ENCODE measurements at places on chromosomes 13 and 19. TPM values are rescaled to one million over a fixed set of nuclear protein-coding genes. Genes with fewer than 3 reads are reported as not detected.

DNA sequence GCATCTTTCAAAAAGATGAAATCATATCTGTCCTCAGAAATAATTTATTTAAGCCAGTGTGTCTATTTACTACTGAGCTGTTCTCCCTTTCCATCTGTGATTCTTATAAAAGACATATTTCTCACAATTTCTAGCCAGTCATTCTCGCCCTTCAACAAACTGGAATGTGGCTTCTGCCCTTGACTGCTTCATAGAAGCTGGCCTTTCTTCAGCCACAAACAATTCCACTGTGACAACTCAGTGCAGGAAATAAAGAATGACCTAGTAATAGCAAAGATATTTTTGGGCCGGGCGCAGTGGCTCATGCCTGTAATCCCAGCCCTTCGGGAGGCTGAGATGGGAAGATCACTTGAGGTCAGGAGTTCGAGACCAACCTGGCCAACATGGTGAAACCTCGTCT, 655.5 kb downstream of the PCDH9 start:
- no peaks in the 10 kb centered on the region for H3K27me3 ChIP-seq
- no peaks in the 10 kb centered on the region for H3K36me3 ChIP-seq
- no peak overlapping the region for H3K4me3 ChIP-seq
- H3K4me1 ChIP-seq = no peaks in the 10 kb centered on the region
- H3K27ac ChIP-seq = no peak overlapping the region

- no peaks in the 10 kb centered on the region for H3K36me3 ChIP-seq
- peak within 1 kb of the TSS; percentile 27 for H3K27ac ChIP-seq
- no peak for DNase-seq
- H3K27me3 ChIP-seq = peaks cover 65% of the 10 kb centered on the region
- peak within 1 kb of the TSS; percentile 53 for H3K4me3 ChIP-seq
Measured at GRCh38 chr13:111115061-111115964, at the start of gene ARHGEF7. Gene ARHGEF7, plus strand, starts transcription at chr13:111115310. Its CDS starts 217 bp downstream, at chr13:111115527.

- no peaks in the 10 kb centered on the region for H3K4me1 ChIP-seq
- no peak overlapping the region for H3K4me3 ChIP-seq
- H3K27me3 ChIP-seq = peaks cover 4% of the 10 kb centered on the region
- DNase-seq = no peak
- no peak overlapping the region for H3K27ac ChIP-seq
- H3K36me3 ChIP-seq = no peaks in the 10 kb centered on the region
Measured at GRCh38 chr13:100853434-100853833, 178.8 kb upstream of the TMTC4 start.

- peak; percentile 95 for DNase-seq
- H3K36me3 ChIP-seq = no peaks in the 10 kb centered on the region
- H3K4me1 ChIP-seq = no peaks in the 10 kb centered on the region
- H3K4me3 ChIP-seq = peak within 1 kb of the TSS; percentile 65
Measured at GRCh38 chr19:39532233-39533002, at the start of gene EID2B. Gene EID2B, minus strand, starts transcription at chr19:39532852. Its CDS starts 50 bp downstream, at chr19:39532802.

GRCh38 chr13:112959701-112960542, 9.1 kb upstream of the MCF2L start:
- no peaks in the 10 kb centered on the region for H3K4me1 ChIP-seq
- H3K4me3 ChIP-seq = no peak overlapping the region
- no peak overlapping the region for H3K27ac ChIP-seq
- peaks cover 65% of the 10 kb centered on the region for H3K27me3 ChIP-seq
- no peaks in the 10 kb centered on the region for H3K36me3 ChIP-seq

DNA sequence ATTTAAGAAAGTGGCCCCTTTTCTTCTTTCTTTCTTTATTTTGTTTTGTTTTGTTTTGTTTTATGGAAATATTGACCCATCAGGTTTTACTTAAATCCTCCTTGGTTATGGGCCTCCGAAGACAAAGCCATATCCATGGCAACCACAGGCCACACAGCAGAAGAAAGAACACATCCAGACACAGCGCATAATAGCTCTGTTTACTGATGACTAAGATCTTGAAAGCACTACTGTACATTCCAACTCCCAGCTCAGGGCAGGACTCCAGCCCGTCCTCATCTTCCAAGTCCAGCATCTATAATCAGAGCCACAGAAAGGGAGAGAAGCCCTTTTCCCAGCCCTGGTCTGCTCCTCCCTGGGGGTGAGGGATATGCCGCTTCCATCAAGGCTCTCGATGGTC, 84.3 kb downstream of the NUFIP1 start:
- H3K27ac ChIP-seq = peak overlapping the region; percentile 14
- no peaks in the 10 kb centered on the region for H3K36me3 ChIP-seq
- DNase-seq = peak; percentile 97
- no peak overlapping the region for H3K4me3 ChIP-seq
- peaks cover 27% of the 10 kb centered on the region for H3K4me1 ChIP-seq

GRCh38 chr13:89550938-89551337, 1796.5 kb upstream of the MIR17HG start:
- H3K36me3 ChIP-seq = no peaks in the 10 kb centered on the region
- no peak overlapping the region for H3K27ac ChIP-seq
- no peaks in the 10 kb centered on the region for H3K27me3 ChIP-seq
- no peak overlapping the region for H3K4me3 ChIP-seq
- no peaks in the 10 kb centered on the region for H3K4me1 ChIP-seq
- no peak for DNase-seq

DNA sequence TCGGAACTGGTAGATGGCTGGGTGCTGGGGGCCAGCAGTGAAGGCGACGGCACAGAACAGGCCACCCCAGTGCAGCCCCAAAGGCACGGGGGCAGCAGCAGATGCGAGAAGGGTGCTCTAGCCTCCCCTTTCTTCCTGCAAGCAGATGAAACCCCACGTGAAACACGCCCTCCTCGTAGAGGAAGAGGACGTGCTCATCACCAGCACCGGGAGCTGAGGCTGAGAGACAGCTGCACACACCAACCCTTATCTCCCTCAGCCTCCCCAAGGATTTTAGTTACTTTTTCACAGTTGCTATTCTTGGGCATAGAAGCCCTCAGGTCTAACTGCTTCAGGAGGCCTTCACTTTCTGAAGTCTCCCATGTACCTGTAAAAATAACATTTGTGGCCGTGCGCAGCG, 11.9 kb downstream of the ZNF787 start:
- H3K4me3 ChIP-seq = no peak overlapping the region
- no peaks in the 10 kb centered on the region for H3K27me3 ChIP-seq
- H3K27ac ChIP-seq = no peak overlapping the region
- peaks cover 30% of the 10 kb centered on the region for H3K4me1 ChIP-seq

GRCh38 chr13:110008816-110009215, 222.4 kb upstream of the IRS2 start:
- DNase-seq = no peak
- H3K27ac ChIP-seq = no peak overlapping the region
- H3K27me3 ChIP-seq = no peaks in the 10 kb centered on the region
- H3K4me1 ChIP-seq = peaks cover 17% of the 10 kb centered on the region
- no peak overlapping the region for H3K4me3 ChIP-seq

GRCh38 chr19:50565984-50566903, 2.0 kb downstream of the LRRC4B start:
- DNase-seq = no peak
- H3K36me3 ChIP-seq = no peaks in the 10 kb centered on the region
- H3K27me3 ChIP-seq = peaks cover 48% of the 10 kb centered on the region
- H3K4me3 ChIP-seq = no peak overlapping the region
- H3K27ac ChIP-seq = no peak overlapping the region

DNA sequence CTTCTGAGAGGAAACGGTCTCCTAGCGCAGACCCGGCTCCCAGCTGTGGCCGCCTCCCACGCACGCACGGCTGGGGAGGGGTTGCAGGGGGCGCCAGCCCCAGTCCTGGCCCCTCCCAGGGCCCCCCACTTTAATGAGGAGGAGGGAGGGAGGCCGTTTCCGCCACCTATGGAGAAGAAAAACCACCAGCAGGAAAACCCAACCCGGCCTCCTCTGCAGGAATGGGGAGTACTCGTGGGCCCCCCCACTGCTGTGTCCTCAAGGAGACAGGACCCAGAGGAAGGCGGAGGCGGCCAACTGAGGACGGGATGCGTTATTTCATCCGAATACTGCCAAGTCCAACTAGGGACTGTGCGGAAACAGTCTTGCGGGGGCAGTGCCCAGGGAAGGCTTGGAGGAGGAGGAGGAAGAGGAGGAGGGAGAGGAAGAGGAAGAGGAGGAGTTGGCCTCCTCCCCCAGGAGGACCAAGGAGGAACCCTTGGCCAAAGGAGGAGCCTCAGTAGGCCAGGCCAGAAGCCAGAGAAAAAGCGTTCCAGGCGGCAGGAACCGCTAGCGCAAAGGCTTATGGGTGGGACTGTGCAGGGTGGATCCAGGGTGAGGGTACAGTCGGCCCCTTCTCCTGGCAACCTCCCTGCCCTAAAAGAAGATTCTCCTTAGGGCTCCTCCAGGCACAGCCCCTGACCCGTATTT, 3.9 kb upstream of the SSBP4 start:
- peak overlapping the region; percentile 19 for H3K4me3 ChIP-seq
- no peaks in the 10 kb centered on the region for H3K36me3 ChIP-seq
- peaks cover 34% of the 10 kb centered on the region for H3K4me1 ChIP-seq
- peak; percentile 66 for DNase-seq
- no peaks in the 10 kb centered on the region for H3K27me3 ChIP-seq

- no peaks in the 10 kb centered on the region for H3K36me3 ChIP-seq
- H3K27me3 ChIP-seq = peaks cover 52% of the 10 kb centered on the region
- no peak for DNase-seq
- no peaks in the 10 kb centered on the region for H3K4me1 ChIP-seq
Measured at GRCh38 chr19:4279530-4280422, 710 bp downstream of the SHD start.

DNA sequence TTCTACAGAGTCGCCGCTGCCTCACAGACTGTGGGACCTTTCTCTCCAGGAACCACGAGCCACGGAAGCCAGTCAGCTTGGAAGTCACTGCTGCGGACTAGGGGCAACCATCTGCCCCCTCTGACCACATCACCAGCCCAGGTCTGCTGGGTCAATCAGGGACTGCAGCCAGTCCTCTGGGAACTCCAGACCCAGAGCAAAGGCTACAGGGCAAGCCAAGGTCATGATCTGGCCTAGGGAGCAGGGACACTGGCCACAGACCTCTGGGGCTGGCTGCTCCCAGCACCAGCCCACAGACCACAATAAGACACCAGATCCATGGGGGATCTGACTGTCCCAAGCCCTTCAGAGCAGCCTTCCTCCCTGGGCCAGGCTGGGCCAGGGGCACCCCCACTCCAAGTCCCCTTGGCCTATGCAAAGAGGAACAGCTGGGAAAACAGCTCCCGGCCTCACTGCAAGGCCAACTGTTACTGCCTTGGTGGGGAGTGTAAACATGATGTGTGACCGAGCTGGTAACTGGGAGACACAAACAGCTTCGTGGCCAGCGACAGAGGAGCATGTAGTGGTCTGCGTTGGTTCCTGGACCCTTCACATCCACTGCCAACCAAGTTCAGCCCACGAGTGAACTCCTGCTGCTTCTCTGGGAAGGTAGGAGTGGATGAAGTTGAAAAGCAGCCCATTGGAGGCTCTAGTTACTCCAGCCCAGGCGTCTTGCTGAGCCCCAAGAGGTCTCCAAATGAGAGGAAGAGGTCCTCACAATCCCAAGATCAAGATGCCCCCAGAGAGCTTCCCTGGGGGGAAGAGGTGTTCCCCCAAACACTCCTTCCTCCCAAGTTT, 1.5 kb downstream of the AKT2 start:
- no peaks in the 10 kb centered on the region for H3K36me3 ChIP-seq
- no peaks in the 10 kb centered on the region for H3K27me3 ChIP-seq
- H3K4me1 ChIP-seq = peaks cover 29% of the 10 kb centered on the region
- peak; percentile 19 for DNase-seq

GRCh38 chr19:53642381-53643099, 10.7 kb downstream of the DPRX start:
- no peaks in the 10 kb centered on the region for H3K4me1 ChIP-seq
- no peaks in the 10 kb centered on the region for H3K27me3 ChIP-seq
- H3K27ac ChIP-seq = no peak overlapping the region
- no peak overlapping the region for H3K4me3 ChIP-seq
- H3K36me3 ChIP-seq = no peaks in the 10 kb centered on the region

GRCh38 chr13:41137241-41137640, 4.6 kb upstream of the KBTBD6 start:
- no peak overlapping the region for H3K4me3 ChIP-seq
- peaks cover 14% of the 10 kb centered on the region for H3K4me1 ChIP-seq
- H3K36me3 ChIP-seq = no peaks in the 10 kb centered on the region
- H3K27ac ChIP-seq = peak overlapping the region; percentile 9

DNA sequence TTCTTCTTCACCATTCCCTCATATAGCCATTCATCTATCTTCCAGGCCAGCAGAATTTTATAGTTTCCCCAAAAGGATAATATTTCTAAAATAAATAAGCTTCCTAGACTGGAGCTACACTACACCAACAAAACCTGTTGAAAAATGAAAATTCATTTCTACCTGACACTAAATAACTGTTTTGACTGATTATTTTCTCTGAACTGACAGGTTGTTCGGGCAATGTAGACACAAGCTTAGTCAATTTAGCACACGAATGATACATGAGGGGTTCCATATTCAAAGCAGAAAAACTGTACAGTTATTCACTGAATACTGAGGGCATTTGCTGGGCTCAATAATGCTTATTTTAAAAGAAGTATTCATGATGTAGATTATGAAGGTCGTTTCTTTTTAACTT, 589.7 kb downstream of the LIG4 start:
- H3K4me3 ChIP-seq = no peak overlapping the region
- DNase-seq = no peak
- H3K27me3 ChIP-seq = no peaks in the 10 kb centered on the region
- 0 out of 2 replicates have a peak, but pooled peaks cover 2% of the 10 kb centered on the region for H3K4me1 ChIP-seq
- no peaks in the 10 kb centered on the region for H3K36me3 ChIP-seq

GRCh38 chr13:106497079-106497478, 38.4 kb downstream of the EFNB2 start:
- H3K27ac ChIP-seq = no peak overlapping the region
- no peak for DNase-seq
- no peak overlapping the region for H3K4me3 ChIP-seq
- H3K36me3 ChIP-seq = peaks cover 10% of the 10 kb centered on the region
- H3K4me1 ChIP-seq = no peaks in the 10 kb centered on the region

GRCh38 chr13:25067064-25067463, 28.9 kb upstream of the PABPC3 start:
- no peaks in the 10 kb centered on the region for H3K27me3 ChIP-seq
- no peaks in the 10 kb centered on the region for H3K4me1 ChIP-seq
- H3K27ac ChIP-seq = no peak overlapping the region

Gene ZNF880
- total RNA-seq = 28.9 TPM

Gene ZNF835
- total RNA-seq = not detected

Gene F2RL3
- not detected for total RNA-seq

Gene NDUFA7
- 20.6 TPM for total RNA-seq

Gene N4BP2L1
- 0.28 TPM for total RNA-seq

Gene UPF3A
- 11.7 TPM for total RNA-seq

Gene AMER2
- not detected for total RNA-seq

Gene KIR2DL4
- not detected for total RNA-seq

Gene SOX1
- total RNA-seq = not detected

Gene FCER2
- total RNA-seq = not detected

Data from IMR-90 (cell line).